Stromal cell of bone marrow (primary cell): ENCODE measurements at places on chromosomes 16 and 17.

DNA sequence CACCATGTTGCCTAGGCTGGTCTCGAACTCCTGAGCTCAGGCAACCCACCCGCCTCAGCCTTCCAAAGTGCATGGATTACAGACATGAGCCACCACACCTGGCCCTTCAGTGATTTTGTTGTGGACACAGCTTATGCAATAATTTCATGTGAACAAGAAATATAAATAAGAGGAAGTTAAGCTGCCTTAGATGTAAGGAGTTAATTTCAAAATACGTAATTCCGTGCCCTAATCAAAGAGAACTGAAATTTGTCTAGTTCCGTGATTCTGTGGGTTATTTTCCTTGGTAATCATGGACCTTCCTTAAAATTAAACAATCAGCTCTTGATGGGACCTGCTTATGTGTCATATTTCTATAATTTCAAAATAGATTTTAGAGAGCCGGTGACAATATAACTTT lies 11.9 kb downstream of the TVP23A start:
- DNase-seq: no peak

DNA sequence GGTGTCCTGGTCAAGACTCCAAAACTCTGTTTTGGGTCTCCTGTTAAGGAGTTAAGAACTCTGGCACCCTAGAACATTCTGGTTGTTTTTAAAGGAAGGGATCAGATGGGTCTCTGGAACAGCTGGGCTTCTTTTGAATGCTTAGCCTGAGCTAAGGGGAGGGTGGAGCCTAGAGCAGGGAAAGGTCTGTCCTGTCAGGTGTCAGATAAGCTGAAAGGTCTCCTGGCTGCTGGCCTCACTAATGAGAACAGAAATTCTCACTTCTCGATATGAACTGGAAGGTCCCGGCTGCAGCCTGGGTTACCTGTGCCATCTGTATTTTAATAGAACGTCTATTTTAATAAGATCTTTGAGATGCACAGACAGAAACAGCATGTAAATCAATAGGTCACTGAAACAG lies 69.0 kb downstream of the RAP1GAP2 start:
- DNase-seq: no peak

- no peak for DNase-seq
Measured at GRCh38 chr17:77498791-77499698, 358.3 kb downstream of the SEC14L1 start.

GRCh38 chr16:11350921-11351335 lies 5.7 kb downstream of the RMI2 start:
- peak; percentile 82 for DNase-seq

- DNase-seq: no peak
Measured at GRCh38 chr17:27449541-27449940, 6.7 kb upstream of the KSR1 start.

DNA sequence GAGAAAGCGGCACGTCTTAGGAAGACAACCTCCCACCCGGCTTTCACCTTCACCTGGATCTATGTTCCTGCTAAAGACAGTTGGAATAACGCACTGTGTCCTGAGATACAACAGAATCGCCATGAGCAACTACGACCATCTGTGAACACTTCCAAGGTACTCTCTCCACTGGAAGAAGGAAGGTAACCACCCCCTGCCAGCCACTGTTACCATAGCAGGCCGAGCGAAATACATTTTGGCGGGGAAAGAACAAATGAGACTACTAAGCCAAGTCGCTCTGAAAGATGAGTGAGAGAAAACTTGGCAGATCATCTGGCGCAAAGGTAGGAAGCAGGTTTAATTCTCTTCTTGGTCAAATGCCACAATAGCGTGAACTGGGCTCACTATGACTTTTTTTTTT lies 9.8 kb downstream of the CRK start:
- no peak for DNase-seq

DNA sequence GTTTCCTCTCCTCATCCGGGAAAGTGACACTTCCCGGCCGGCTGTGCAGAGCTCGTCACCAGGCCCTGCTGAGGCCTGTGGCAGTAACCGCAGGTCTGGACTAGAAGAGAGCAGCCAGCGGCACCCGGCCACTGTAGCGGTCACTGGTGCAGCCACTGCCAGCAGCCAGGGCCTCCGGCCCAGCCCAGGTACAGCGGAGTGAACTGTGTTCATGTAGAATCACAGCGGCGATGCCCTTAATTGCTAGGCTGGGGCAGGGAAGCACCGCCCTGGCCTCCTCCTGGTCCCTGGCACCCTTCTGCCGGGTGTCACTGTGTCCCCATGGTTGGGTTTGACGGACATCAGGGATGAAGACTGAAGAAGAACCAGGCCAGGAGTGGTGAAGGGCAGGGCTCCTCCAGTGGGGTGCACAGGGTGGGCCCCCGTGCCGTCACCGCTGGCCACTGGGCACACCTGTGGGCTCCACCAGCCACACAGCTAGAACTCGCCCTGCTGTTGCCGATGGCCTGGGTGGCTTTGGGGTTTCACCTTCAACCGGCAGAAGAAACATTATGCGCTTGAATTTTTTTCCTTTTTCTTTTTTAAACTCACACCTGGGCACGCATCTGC lies 165.2 kb upstream of the CHMP6 start:
- no peak for DNase-seq

DNA sequence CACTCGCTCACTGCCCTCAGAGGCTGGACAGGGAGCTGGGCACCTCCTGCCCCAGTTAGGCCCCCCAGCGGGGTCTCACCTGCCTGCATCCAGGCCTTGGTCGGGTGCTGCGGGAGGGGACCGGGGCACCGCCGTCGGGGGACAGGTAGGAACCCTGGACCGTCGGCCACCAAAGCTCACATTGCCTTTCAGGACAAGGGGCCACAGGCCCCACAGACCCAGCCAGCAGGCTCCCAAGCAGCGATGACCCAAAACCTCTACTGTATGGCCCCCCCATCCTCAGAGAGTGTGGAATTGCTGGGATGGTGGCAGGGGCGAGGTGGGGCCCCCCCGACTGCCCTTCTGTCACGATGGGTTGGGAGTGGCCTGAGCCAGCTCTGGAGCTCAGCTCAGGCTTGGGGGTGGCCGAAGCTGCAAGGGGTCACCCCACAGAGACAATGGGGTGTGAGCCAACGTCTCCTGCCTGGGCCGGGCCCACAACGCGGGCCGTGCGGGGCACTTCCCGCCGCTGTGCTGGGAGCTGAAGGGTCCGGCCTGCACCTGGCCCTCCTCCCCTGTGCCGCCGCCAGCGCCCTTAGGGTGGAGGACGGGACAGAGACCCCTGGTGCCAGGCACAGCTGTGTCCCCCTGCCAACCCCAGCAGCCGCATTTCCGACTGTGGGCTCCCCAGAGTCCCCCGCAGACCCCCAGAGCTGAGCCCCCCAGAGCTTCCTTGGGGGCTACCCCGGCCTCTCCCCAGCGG lies 498 bp downstream of the IGFALS start:
- no peak for DNase-seq

DNA sequence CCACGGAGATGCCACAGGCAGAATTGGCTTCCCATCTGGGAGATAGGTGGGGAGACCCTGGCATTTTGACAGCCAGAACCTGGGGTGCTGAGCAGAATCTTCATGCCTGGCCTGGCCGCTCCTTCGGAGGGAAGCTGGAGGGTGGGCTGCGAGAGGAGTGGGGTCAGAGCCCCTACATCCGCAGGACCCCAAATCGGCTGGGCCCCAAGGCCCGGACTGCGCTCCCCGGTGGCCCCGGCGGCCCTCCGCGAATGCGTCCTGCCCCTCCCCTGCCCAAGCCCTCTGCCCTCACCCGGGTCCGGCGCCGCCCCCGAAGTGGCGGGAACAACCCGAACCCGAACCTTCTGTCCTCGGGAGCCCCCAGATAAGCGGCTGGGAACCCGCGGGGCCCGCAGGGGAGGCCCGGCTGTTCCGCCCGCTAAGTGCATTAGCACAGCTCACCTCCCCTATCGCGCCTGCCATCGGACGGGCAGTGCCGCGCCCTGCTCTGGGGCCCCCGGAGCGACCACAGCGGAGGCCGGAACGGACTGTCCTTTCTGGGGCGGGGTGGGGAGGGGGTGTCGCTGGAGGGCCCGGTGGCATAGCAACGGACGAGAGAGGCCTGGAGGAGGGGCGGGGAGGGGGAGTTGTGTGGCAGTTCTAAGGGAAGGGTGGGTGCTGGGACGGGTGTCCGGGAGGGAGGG lies 850 bp upstream of the PNMT start:
- no peak for DNase-seq

DNA sequence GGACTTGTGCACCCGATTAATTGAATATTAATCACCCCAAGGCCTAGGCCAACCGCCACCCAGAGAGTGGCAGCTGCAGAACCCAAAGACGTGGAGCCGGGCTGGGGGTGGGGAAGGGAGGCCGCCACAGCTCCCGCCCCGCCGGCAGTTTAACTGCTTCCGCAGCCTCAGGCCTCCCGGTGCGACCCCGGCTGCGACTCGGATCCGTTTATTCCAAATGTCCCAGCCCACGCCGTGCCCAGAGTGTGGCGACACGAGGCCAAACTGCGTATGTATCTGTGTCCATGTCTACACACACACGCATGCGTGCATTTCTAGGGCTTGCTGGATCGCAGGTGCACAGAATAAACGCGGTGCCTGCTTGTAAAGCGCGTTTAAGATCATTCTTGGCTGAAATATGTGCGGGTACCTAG lies 802 bp upstream of the TOB1 start:
- no peak for DNase-seq

GRCh38 chr17:78618264-78619066 lies 41.3 kb upstream of the DNAH17 start:
- DNase-seq: peak; percentile 74

- DNase-seq: no peak
Measured at GRCh38 chr17:6596511-6596910, 40.2 kb upstream of the PITPNM3 start.

DNA sequence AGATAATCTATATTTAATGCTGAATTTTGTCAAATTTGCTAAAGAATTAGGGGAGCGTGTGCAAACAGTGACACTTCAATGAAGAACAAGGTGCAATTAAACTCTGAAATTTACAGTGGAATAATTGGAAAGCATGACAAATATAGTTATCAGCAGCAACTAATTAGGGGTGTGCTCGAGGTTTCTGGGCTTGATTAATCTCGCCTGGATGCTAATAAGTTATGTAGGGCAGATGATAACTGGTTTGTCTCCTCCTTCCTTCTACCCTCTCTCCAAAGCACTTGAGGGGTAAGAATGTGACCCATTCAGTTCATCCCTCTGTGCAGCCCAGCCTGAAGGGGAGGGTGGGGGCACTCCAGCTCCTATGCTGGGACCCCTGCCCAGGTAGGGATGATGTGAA lies 21.9 kb downstream of the MRM1 start:
- DNase-seq: no peak

GRCh38 chr16:70159355-70160348 lies 13.9 kb upstream of the CLEC18C start:
- DNase-seq: peak; percentile 12

- DNase-seq: peak; percentile 43
Measured at GRCh38 chr17:62187681-62188080, 122.6 kb upstream of the MED13 start.

DNA sequence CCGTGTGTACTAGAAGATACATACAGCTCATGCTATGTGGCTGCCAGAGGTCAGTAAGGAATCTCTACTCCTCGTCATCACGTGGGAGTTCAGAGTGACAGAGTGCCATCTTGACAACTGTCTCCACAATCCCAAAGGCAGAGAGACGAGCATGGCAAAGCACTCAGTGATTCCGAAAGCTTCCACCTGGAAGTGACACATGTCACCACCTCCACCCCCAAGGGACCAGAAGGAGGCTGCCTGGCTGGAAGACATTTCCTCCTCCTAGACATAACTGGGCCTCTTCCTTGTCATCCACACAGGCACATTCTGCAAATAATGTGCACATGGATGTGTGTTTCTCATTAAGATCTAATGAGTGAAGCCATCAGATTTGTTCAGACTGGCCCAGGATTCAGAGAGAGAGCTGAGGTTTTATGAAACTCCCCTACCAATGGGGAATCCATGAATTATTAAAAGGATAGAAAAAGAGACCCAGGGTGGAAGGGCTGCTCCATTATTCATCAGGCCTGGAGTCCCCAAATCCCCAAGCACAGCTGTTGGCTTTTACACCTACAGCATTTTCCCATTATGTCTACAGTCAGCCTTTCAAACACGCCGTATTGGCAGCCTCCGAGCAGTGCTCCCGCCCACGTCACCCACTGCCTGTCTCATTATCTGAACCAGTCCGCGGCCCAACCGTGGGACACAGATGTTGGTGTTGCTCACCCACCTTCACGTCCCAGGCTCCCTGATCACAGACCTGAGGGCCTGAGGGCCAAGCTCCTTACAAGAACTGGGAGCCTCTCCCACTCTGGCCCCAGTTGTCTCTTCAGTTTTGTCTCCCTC lies 3.3 kb upstream of the CACNG5 start:
- no peak for DNase-seq

DNA sequence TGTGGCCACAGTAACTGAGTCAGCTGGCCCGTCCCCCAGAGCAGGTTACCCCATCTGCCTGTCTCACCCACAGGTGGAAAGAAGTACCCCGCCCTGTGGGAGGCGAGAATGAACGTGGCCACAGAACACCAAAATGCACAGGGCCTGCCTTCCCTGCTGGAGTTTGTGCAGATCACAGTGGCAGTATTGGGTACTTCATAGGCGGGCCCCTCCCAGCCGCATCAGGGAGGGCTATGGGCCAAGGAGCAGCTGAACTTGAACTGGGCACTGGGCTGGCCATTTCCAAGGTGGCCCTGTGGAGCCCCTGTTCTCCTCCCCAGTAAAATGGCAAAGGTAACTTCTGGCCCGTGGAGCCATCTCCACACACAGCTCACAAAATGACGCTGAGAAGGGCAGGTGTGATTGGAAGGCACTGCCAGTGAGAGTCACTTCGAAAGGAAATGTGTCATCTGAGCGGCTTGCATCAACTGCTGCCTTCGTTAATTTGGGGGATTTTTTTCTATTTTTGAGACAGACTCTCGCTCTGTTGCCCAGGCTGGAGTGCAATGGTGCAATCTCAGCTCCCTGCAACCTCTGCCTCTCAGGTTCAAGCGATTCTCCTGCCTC lies 162.9 kb downstream of the ENGASE start:
- DNase-seq: no peak

- DNase-seq: no peak
Measured at GRCh38 chr16:23692190-23692837, 13.6 kb downstream of the PLK1 start.

DNA sequence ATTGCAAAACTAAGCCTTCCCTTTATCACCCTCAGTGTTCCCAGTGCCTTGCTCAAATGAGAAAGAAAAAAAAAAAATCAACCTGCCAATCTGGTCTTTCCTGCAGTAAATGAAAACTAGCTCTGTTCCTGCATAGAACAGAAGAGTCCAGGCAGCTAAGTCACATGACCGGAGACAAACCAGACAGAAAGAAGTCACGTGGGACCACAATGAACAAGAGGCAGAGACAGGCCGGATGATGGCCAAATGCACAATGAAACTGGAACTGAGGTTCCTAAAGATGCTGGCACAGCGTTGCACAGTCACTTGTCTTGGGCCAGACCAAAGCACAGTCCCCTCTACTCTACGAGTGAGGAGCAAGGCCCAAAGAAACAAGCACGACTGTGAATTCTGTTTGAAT lies 172.5 kb downstream of the GRIN2A start:
- DNase-seq: no peak

- no peak for DNase-seq
Measured at GRCh38 chr16:27424772-27425498, 23.0 kb downstream of the IL21R start.

- no peak for DNase-seq
Measured at GRCh38 chr16:84554627-84555328, 50.3 kb upstream of the MEAK7 start.
